Fibroblast of lung (primary cell): ENCODE measurements at places on chromosomes 3 and 15.

- DNase-seq = peak; percentile 79
Observed at GRCh38 chr3:143601723-143602484, 246.4 kb downstream of the SLC9A9 start.

GRCh38 chr15:101114166-101114565 is 137.7 kb downstream of the CHSY1 start:
- DNase-seq = no peak

GRCh38 chr15:39454189-39454986 is 126.5 kb upstream of the THBS1 start:
- DNase-seq = no peak

GRCh38 chr3:37481982-37482381 is 307.6 kb upstream of the LRRFIP2 start:
- no peak for DNase-seq

DNA sequence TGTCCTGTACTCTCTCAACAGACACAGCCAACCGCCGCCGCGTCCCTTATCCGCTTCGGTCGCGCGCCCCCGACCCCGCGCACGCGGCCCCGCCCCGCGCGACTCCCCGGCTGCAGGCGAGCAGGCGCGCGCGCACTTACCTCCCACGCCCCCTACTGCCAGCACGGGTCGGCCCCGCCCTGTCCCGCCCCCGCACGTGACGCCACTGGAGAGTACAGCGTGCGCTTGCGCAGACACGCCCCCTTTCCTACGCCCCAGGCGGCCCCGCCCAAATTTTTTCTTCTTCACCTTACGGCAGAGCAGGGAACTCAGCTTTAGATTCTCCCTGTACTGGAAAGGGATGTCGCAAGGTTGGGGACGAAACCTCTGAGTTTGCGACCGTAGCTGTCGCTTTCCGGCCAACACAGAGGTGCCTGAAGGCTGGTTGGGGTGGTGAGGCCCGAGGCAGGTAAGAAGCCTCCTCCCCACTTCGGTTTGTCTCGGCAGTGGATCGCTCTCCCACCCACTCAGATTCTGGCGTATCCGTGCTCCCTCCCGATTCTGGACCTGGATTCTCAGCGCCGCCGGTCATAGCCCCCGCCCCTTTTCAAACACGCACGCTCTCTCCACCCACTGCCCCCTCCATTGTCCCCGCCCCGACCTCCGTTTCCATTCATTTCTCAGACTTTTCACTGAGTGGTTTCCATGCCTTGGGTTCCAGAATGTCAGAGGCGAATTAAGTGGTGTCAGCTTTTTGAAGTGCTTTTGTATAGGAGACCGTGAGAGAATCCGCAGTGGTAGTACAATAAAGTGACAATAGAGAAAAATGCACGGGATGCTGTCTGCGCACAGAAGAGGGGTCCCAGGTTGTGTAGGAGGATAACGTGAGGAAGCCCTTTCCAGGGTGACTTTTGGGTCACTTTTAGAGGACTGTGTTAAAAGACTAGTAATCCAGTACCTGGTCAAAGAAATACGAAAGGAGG is at the start of the genes MYO9A and SENP8:
Gene MYO9A (minus strand): TSS at position 134 of the 962 bp plus-strand sequence. CDS start 71,587 bp downstream, outside the sequence.
Gene SENP8 (plus strand): TSS at position 387 of the 962 bp plus-strand sequence. CDS start 21,221 bp downstream, outside the sequence.
- DNase-seq = peak; percentile 96

DNA sequence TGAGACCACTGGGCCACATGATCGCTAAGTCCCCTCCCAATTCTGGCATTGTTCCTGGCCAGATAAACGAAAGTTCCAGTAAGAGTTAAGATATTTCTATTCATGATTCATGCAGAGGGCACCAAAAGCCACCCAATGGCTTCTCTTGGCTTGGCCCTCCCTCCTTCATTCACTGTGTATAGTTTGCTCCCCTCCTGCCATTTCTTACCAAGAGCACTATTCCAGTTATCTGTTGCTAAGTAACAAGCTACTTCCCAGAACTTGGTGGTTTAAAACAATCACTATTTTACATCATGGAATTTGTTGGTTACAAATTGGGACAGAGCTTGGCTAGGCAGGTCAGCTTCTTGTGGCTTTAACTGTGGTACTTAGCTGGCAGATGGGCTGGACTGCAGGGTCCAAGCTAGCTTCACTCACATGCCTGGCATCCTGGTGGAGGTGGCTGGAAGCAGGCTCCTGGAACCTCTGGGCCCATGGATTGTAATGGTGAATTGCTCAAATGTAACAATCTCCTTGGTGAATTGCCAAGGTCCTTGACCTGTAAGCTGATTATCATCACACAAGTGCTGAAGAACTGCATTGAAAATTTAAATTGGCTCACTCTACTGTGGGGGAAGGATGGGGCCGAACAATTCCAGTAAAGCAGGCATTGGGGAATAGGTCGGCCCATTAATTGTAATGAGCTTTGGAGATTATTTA is 16.6 kb downstream of the EAF1 start:
- DNase-seq = peak; percentile 27

- DNase-seq = no peak
Observed at GRCh38 chr3:39261726-39262125, 18.1 kb downstream of the CX3CR1 start.

DNA sequence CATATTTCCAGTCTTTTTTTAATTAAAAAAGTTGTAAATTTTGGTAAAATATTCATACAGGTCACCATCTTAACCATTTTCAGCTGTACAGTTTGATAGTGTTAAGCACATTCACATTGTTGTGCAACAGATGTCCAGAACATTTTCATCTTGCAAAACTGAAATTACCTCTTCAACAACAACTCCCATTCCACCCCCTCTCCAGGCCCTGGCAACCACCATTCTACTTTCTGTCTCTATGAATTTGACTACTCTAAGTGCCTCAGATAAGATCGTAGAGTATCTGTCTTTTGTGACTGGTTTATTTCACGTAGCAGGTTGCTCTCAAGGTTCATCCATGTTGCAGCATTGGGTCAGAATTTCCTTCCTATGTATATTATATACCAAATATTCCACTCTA is 76.0 kb downstream of the SLCO3A1 start:
- no peak for DNase-seq

DNA sequence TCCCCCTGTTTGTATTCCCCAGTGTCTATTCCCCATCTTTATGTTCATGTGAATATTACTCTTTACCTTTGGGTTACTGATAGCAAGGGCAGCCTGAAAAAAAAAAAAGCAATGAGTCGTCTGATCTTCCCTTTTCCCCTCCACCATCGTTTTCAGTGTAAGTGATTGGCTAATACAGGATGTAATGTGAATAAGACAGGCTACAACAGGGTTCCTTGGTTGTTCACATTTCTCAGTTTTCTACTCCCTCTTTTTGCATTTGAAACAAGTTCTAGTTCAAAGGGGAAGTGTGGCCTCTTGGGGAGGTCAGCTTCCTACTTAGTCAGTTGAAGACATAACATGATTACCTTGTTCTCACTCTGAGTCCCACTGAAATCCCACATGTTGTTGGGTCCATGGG is 278.0 kb upstream of the TRIM42 start:
- no peak for DNase-seq

GRCh38 chr3:149216193-149216869 is 5.3 kb downstream of the CP start:
- peak; percentile 14 for DNase-seq

DNA sequence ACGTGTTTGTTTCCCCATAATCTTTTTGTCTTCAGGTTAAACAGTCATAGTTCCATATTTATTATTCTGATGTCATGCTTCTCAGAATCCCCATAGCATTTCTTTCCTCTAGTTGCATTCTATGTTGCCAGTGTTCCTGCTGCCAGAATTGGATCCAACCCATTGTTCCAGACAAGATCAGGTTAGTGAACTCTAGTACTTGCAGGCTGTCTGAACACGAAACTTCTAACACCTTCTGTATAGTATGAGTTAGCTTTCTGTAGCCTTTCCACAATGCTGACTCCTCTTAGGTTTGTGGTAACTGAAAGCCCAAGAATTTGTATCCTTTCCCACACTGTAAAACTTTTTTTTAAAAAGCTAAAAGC is 88.0 kb upstream of the ROPN1 start:
- peak; percentile 27 for DNase-seq

DNA sequence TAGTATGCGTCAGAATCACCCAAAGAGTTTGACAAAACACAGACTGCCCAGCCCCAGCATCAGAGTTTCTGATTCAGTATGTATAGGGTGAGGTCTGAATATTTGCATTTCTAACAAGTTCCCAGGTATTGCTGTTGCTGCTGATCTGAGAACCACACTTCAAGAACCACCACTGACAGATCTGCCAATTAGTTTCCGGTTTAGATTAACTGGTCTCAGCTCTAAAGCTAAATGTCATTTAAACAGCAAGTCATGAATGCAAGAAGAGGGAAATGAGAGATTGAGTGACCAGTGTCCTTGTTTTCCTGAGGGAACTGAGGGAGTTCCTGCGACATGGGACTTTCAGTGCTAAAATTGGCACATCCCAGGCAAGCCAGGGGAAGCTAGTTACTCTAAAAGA is 305.0 kb downstream of the ZNF385D start:
- DNase-seq = no peak

DNA sequence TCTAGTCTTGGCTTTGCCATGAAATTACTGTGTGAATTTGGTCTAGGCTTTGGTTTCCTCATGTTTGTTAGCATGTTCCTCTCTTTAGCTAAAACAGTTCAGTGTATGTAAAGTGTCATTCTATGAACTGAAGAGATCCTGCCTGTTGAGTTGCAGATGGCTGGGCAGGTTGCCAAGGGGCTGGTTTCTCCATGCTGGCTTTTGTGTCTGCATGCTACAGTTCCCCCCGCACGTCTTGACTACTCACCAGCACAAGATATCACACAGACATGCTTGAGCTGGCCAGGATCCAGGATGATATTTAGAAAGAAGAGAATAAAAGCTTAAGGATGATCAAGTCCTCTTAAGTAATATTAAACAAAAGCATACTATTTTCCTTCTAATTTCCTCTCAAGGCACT is 90.2 kb downstream of the CERS3 start:
- peak; percentile 17 for DNase-seq

DNA sequence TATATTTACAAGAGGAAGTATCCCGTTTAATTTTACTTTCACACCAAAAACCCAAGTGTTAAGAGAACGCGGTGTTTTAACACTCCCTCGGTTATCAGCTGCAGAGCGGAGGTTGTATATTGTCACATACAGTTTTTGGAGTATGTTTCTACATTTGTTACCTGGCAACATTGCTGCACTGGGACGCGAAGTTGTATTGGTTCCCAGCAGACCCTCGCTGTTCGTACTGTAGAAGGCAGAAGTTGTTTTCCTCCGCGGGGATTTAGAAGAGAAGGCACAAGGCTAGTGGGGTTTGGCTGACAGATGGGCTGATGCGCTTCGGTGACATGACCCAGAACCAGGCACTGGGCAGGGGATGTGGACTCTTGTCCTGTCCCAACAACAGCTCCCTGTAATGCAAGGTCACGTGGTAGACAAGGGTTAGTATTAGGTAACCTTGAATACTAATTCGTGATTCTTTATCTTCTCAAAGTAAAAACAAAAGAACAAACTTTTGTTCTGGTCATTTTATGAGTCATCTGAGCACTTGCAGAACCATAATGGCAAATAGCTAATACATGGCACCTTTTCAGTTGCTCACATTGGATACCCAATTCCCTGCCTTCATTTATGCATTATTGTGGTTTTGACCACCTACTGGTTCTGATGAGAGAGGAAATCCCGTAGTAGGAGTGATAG is 230.4 kb upstream of the BHLHE40 start:
- DNase-seq = no peak

DNA sequence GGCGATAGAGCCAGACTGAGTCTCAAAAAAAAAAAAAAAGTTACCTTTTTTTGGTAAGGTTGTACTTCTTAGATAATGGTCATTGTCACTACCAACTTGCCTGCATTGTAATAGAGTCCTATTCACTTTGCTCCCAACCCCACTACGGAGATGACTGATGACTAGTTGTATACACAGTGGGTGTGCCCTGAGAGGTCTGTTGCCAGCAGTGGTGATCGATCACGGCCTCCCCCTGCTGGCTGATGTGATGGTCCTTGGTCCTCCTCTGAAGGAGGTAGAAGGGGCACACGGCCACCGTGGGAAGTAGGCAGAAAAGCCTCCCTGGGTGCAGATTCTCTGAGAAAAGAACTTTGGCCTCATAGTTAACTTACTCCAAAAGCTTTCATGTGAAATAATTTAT is 10.7 kb downstream of the GCNT3 start:
- DNase-seq = peak; percentile 43

GRCh38 chr15:73317651-73318462 is 50.9 kb downstream of the HCN4 start:
- no peak for DNase-seq

- DNase-seq = no peak
Observed at GRCh38 chr3:25888892-25889524, 99.1 kb downstream of the OXSM start.

DNA sequence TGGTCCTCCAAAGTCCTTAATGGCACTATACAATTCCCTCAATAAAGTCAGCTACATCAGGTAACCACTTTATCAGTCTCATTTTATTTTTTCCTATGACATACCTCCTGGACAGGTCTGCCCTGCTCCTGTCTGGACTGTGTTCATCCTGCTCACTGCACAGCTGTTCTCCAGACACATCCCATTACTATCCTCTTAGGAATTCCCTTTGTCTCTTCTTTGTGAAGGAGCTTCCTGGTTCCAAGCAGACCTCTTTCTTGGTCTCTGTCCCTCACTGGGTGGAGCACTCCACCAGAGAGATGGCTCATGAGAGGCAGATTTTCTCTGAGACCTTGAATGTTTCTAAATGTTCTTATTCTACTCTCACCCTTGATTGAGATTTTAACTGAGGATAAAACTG is 60.1 kb downstream of the KY start:
- DNase-seq = no peak

DNA sequence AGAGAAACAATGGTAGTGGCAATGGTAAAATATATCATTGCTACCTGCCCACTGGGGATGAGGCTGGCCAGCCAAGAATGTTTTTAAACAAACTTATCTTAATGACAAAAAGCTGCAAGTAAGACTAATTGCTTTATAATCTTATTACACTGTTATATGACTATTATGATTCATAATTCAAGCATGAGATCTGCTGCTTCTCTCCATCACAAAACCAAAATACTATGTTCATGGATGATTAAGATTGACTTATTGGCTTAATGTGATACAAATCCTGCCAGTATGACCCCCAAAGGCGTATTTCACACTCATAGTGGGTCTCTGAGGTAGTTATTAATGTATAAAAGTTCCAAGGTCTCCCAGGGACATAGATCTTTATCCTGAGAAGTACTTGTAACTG is 52.6 kb downstream of the FBN1 start:
- peak; percentile 65 for DNase-seq

- DNase-seq = no peak
Observed at GRCh38 chr3:169864270-169864669, 5.5 kb downstream of the LRRC31 start.

DNA sequence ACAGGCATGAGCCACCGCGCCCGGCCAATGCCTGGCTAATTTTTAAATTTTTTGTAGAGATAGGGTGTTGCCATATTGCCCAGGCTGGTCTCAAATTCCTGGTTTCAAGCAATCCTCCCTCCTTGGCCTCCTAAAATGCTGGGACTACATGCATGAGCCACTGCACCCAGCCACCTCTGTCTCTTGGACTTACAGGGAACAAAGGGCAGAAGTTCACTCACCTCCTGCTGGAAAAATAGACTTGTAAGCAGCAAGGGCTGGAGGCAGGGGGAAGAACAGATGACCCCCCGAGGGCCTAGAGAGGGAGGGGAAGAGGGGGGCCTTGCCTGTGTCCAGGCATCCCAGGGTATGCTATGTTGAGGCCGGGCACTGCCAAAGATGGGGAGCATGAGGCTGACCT is 22.2 kb downstream of the DUSP7 start:
- no peak for DNase-seq

- peak; percentile 25 for DNase-seq
Observed at GRCh38 chr3:19885468-19885867, 48.5 kb downstream of the EFHB start.

GRCh38 chr3:25235031-25235430 is 193.0 kb upstream of the RARB start:
- DNase-seq = peak; percentile 35

- no peak for DNase-seq
Observed at GRCh38 chr3:56918111-56918568, 116.4 kb upstream of the ARHGEF3 start.
